Stimulated activated CD4-positive, alpha-beta T cell treated with anti-CD3 and anti-CD28 coated beads, Interleukin-4, amount 100 ng/mL, for 4 hours (primary cell): ENCODE measurements at places on chromosomes 7 and 10.

- DNase-seq, result no peak
Measured at GRCh38 chr10:71837098-71837827, 13.8 kb downstream of the PSAP start.

GRCh38 chr10:86518781-86519180 lies 2.8 kb downstream of the WAPL start:
- no peak for DNase-seq

GRCh38 chr10:30756151-30756550 lies 126.6 kb upstream of the LYZL2 start:
- DNase-seq, result no peak

GRCh38 chr10:119849944-119850343 lies 22.7 kb downstream of the MCMBP start:
- DNase-seq, result no peak

GRCh38 chr7:31853380-31853779 lies 166.4 kb downstream of the PPP1R17 start:
- DNase-seq, result no peak

- DNase-seq, result no peak
Measured at GRCh38 chr7:79282882-79283602, 170.4 kb downstream of the MAGI2 start.
